ENCODE measurements at places on chromosomes 16 and 17.

GRCh38 chr17:35934760-35935159 is 4.2 kb upstream of the RDM1 start:
- no peak for DNase-seq

- DNase-seq = no peak
Observed at GRCh38 chr17:4657678-4658077, 16.2 kb upstream of the ALOX15 start.

DNA sequence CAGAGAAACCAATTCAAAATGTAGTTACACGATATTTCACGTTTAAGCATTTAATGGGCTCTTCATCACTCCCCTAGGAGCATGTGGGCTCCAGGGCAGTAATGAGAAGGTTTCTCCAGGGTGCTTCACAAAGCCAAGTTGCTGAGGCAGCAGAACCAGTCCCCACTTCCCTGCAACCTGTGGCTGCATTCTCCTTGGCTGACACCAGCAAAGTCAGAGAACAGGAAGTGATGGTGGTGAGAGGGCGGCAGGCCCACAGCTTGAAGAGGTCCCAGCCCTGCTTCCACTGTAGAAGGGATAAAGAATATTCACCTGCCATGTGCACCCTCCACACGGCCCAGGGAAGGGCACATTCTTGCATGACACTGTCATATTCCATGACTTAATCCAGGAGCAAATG is 133.2 kb downstream of the CBLN1 start:
- no peak for DNase-seq

- DNase-seq = peak; percentile 22
Observed at GRCh38 chr17:50198026-50198669, 3.3 kb downstream of the COL1A1 start.

GRCh38 chr17:79937391-79938335 is 98.0 kb downstream of the TBC1D16 start:
- DNase-seq = peak; percentile 20

- DNase-seq = no peak
Observed at GRCh38 chr16:49330562-49331201, 42.9 kb upstream of the C16orf78 start.

DNA sequence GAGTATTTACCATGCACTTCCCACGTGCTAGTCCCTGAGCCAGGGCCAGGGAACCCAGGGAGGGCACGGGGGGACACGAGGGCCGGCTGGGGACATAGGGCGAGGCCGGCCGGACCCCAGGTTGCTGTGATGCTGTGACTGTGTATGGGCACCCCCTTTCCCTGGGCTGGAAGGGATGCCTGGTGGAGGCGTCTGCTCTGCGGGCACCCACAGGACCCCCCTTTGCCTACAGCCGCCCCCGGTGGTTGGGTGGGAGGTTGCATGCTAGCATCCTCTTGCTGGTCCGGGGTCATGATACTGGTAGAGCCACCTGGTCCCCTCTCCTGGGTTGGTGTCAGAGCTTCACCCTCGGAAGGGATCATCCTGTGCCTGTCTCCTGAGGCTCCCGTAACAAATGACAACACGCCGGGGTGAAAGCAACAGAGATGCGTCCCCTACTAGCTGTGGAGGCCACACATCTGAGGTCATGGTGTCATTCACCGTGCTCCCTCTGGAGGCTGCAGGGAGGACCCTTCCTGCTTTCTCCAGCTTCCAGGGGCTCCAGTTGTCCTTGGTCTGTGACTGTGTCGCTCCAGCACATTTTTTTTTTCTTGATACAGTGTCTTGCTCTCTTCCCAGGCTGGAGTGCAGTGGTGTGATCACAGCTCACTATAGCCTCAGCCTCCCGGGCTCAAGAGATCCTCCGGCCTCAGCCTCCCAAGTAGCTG is 3.1 kb upstream of the CIAO3 start:
- no peak for DNase-seq

GRCh38 chr17:72306037-72306436 is 185.2 kb downstream of the SOX9 start:
- no peak for DNase-seq

- DNase-seq = no peak
Observed at GRCh38 chr17:79353548-79353947, 257.3 kb downstream of the RBFOX3 start.

GRCh38 chr17:5034651-5035050 is 575 bp downstream of the SLC52A1 start:
- DNase-seq = no peak

All from T-cell (primary cell).